ENCODE measurements at places on chromosomes 3 and 15.

DNA sequence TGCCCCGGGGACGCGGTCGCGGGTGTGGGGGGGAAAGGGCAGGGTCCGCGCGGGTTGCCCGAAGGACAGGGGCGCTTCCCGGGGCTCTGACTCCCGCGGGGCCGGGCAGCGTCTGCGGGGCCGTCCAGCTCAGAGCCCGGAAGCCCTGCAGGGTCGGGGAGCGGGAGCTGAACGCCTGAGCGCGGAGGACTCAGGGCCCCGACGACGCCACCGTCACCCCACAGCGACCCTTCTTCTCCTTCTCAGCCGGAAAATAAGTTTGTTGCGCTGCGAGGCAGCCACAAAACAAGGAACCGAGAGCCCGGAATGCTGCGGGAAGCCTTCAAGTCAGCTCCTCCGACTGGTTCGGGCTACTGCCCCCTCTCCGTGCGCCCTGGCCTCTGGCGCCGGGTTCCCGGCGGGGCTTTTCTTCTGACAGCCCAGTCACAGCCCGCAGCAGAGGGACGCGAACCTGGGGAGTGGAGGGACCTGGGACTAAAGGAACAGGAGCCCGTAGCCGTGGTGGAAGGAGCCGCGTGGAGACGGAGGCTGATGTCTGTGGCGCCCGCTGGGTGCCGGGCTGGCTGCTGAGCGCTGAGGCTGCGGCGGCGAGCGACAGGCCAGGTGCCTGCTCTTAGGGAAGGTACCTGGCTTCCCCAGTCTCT, 484 bp downstream of the CNTN4 start:
- no peak for DNase-seq

DNA sequence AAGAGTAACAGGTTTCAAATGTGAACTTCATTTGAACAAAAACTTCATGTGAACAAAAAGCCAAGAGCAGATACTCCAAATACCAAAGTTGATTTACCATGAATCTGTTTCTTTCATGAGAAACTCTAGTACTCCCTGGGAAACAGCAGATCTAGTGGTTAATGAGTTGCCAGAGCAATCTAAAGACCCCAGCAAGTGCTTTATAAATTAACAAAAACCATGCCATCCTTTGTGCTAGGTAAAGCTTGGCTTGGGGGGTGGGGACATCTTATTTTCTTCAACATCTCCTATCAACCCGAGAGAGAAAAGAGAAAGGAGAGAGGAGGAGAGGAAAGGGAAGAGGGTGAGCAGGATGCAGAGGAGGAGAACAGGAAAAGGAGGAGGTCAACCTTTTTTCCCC, 100.7 kb downstream of the TBL1XR1 start:
- no peak for DNase-seq

- DNase-seq: no peak
These were observed 53.4 kb upstream of the SEC13 start for GRCh38 chr3:10374311-10374710.

DNA sequence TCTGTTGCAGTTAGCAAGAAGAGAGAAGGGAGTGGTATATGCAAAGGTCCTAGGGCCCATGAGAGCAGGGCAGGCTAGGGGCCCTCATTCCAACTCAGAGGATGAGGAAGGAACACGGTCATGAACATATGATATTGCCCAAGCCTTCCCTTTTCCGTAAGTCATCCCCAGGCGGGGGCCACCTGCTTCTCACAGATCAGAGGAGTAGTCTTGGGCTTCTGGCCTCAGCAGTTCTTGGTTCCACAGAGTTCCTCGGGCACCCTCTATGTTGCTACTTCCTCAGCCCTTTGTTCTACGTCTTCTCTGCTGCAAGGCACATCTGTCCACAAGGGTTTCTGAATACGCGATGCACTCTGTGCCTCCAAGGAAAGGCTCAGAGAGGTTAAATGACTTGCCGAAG, 25.3 kb downstream of the EPHB3 start:
- no peak for DNase-seq

DNA sequence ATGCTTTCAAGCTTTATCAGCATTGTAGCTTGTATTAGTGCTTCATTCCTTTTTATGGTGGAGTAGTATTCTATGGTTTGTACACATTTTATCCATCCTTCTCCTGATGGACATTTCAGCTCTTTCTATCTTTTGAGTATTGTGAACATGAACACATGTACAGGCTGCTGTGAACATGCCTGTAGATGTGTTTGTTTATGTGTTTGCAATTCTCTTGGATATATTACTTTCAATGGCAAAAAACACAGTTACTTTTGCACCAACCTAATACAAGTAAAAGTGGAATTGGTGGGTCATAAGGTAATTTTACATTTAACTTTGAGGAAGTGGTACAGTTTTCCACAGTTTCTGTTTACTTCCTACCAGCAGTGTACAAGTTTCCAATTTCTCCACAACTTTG, 180.4 kb downstream of the FNDC3B start:
- DNase-seq: no peak

- no peak for DNase-seq
These were observed 109.9 kb upstream of the BCL6 start for GRCh38 chr3:187855131-187855530.

GRCh38 chr15:95259965-95260364, 1028.6 kb downstream of the MCTP2 start:
- no peak for DNase-seq

- DNase-seq: peak; percentile 22
These were observed 88.9 kb upstream of the CCNL1 start for GRCh38 chr3:157248590-157249422.

DNA sequence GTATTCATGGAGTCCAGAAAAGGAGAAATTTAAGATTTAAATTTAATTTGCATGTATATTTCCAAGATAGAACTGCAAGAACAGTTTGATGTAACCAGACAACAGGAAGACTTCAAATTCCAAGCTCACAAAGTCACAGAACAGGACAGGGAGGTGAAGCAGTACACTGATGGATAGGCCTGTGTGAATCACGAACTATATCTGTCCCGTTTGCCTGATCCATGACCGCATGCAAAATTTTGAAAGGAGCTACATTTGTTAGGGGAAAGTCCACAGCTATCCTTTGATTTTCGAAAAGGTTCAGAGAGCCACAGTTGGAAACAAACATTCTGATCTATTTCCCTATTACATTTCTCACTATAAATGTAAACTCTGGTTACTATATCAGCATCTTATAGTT, 79.5 kb upstream of the SLC12A8 start:
- no peak for DNase-seq

DNA sequence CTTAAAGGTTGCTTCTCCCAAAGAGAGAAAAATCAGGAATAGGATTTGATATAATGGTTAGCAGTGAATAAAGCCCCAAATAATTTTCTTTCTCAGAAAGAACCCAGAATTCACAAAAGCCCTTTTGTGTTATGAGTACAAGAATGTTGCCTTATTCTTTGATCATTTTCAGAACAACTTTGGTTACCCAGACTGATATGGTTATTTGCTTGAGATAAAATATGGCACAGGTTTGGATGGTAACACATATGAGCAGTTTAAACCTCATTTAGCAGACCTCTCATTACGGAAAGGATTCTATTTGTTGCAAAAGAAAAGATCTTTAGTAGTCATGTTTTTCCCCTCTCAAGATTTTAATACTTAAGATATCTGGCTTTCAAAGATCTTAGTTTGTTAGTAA, 104.8 kb upstream of the MEX3B start:
- no peak for DNase-seq

GRCh38 chr3:125375950-125376679, 990 bp upstream of the ZNF148 start:
- no peak for DNase-seq

- no peak for DNase-seq
These were observed 476.0 kb downstream of the MFSD1 start for GRCh38 chr3:159277814-159278213.

GRCh38 chr15:100671858-100672543, 69.6 kb downstream of the ASB7 start:
- no peak for DNase-seq

DNA sequence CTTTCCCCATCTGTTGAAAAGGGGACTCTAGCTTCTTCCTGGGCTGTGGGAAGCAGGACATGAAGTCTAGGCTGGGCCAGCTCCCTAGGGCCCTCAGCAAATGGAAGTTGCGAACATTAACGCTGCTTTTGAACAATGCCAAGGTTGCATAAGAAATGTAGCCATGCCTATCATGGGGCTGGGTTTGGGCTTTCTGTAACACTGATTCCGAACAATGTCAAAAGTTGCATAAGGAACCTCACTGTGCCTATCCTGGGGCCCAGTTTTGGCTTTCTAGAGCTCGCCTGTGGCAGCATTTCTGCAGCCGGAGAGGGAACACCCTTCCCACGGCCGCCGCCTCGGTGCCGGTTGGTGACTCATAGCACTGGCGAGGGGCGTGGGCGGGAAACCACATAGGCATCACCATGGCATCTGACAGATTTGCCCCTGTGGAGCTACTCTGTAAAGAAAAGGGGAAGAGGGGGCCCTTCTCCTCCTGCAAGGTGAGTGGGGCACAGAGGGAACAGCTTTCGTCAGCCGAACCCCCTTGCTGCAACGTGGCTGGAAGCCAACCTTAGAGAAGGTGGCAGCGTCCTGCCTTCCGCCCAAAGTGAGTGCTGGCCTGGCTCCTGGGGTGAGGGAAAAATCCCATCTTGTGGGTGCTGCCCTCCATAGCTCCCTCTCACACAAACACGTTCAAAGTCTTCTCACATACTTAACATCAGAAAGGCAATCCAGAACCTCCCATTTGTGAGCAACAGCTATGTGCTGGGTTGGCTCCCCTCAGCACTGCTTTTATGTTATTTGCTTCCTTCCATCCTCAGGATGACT, 46.6 kb upstream of the ATP2B2 start:
- DNase-seq: no peak

DNA sequence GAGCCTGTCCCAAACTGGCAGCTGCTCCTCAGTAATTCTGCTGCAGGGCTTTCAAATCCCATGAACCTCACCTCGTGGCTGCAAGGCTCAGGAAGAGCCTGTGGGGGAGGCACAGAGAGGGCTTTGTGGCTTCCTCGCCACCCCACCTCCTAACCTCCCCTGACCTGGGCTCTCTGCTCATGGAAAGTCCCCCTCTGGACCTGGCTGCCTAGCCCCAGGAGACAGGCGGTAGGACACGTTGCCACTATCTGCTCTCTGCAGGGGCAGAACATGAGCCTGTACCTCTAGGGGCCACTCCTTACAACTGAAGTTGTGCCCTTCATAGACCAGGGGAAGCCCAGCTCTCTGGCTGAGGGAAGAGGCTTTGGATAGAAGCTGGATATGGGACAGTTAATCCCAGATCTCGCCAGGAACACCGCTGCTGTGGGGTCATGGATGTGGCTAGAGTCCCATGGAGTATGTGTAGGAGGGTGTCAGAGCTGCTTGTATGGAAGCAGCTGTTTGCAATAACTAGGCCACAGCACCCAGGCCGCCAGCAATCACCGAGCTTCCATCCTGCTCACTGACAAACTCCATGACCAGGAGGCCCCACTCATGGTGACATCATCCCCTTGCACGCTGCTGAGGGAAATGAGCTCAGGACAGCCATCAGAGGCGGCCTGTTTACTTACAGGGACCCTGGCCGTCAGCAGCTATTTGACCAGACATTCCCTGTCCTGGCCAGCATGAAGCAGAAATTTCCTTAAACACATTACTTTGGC, 34.0 kb upstream of the CILP start:
- DNase-seq: peak; percentile 85

GRCh38 chr15:48433226-48433886, 102.1 kb downstream of the DUT start:
- DNase-seq: no peak

DNA sequence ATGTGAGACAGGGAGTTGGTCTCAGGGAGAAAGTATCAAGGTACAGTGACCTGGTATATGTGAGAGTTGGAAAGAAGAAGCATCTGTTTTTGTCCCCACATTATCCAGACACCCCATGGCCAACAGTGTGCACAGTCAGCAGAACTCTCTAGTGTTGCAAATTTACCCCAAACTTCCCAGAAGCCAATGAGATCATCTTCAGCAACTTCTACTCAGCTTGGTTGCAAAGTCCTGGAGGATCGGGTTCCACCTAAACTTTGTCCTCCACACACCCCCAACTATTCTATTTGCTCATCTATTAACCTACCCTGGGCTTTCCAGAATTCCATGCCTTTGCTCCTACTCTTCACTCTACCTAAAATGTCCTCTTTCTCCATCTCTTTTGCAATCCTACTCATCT, 15.7 kb downstream of the RBSN start:
- no peak for DNase-seq

GRCh38 chr3:58043933-58044332, 35.7 kb downstream of the FLNB start:
- DNase-seq: no peak

DNA sequence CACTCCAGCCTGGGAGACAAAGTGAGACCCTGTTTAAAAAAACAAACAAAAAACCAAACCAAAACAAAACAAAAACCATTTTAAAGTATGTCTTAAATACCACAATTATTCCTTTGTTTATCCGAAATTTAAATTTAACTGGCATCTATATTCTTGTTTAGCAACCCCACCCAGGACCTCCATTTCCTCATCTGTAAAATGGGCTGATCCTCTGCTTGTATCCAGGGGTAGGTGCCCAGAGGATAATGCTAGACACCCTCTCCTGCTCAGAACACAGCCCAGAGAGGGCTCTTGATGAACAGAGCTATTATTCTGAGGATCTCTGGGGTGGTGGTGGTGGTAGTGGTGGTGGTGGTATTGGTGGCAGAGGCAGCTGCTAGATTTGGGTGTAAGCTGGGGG, 9.8 kb downstream of the SH2D7 start:
- no peak for DNase-seq

- no peak for DNase-seq
These were observed 165.2 kb downstream of the GOLGA6L4 start for GRCh38 chr15:84400820-84401219.

GRCh38 chr15:84847382-84847781, 30.2 kb downstream of the ALPK3 start:
- DNase-seq: no peak

- DNase-seq: no peak
These were observed 31.8 kb upstream of the PSMD6 start for GRCh38 chr3:64055076-64055475.

GRCh38 chr3:37519661-37520060, 342.0 kb upstream of the CTDSPL start:
- peak; percentile 27 for DNase-seq

GRCh38 chr15:74543583-74543982, 2.6 kb downstream of the ARID3B start:
- no peak for DNase-seq

GRCh38 chr3:38507120-38507519, 11.0 kb downstream of the EXOG start:
- DNase-seq: no peak

GRCh38 chr15:51732646-51733045, 4.8 kb downstream of the LYSMD2 start:
- DNase-seq: no peak

GRCh38 chr15:59259137-59259943, 52.7 kb downstream of the LDHAL6B start:
- no peak for DNase-seq

DNA sequence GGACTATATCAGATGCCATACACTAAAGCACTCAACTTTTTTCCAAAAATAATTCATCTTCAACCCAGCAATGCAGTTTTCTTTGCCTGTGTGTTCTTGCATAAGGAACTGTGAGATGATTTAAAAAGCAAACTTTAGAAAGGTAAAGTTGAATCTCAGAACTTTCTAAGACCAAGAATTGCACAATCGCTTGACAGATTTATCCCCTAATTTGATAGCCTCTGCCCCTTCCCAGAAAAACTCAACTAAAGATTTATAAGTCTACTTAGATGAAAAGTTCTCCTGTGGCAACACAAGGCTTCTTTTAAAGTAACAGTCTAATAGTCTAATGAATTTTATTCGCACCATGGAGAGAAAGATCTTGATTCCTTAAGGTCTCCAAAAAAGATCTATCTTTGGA, 259.3 kb downstream of the MAGI1 start:
- no peak for DNase-seq
